Fibroblast of villous mesenchyme (primary cell): ENCODE measurements at places on chromosomes 4 and X. TPM values are rescaled to one million over a fixed set of nuclear protein-coding genes. Genes with fewer than 3 reads are reported as not detected.

- DNase-seq = peak; percentile 3
Measured at GRCh38 chrX:110671068-110671803, 124.4 kb downstream of the CHRDL1 start.

DNA sequence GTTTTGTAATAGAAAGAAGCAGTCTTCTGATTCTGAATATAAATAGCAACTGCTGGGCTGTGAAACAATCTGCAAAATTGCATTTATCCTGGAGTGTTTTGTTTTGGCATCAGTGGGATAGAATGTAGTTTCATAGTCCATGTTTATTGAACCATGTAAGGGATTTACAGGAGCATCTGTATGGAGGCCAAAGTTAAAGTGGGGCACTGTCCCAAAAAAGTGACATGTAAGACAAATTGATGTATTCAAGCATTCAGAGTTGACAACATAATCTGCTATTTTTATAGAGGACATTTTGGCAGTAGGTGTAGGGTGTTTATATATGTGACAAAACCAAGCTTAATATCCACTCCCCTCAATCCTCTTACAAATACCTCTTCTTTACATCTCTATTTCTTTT lies 200.5 kb upstream of the ANK2 start:
- no peak for DNase-seq

- peak; percentile 97 for DNase-seq
Measured at GRCh38 chr4:133865612-133866327, 335.8 kb downstream of the PABPC4L start.

GRCh38 chr4:46254788-46255187 lies 130.9 kb upstream of the GABRG1 start:
- DNase-seq = no peak

Gene MAGEB1
- not detected in 2 replicates for total RNA-seq
